ENCODE measurements at places on chromosomes 13 and 19.

- DNase-seq, result no peak
Measured at GRCh38 chr19:39937787-39938186, 3.4 kb upstream of the FCGBP start.

- no peak for DNase-seq
Measured at GRCh38 chr13:51976423-51976822, 34.8 kb downstream of the ATP7B start.

GRCh38 chr13:73338389-73338788 is 279.6 kb downstream of the KLF5 start:
- DNase-seq, result no peak

- peak; percentile 99 for DNase-seq
Measured at GRCh38 chr19:38849860-38850435, at the start of gene HNRNPL. TSS of gene HNRNPL (minus strand) at chr19:38849986. CDS start at chr19:38849966, 20 bp downstream.

- no peak for DNase-seq
Measured at GRCh38 chr13:41008349-41008980, 10.7 kb downstream of the ELF1 start.

- peak; percentile 97 for DNase-seq
Measured at GRCh38 chr19:42268704-42269477, at the start of gene CIC. TSS of gene CIC (plus strand) at chr19:42269252. CDS start at chr19:42271784, 2,532 bp downstream.

- DNase-seq, result no peak
Measured at GRCh38 chr13:59690857-59691500, 472.7 kb downstream of the DIAPH3 start.

- no peak for DNase-seq
Measured at GRCh38 chr13:72290962-72291681, 424.1 kb upstream of the DACH1 start.

GRCh38 chr13:101755228-101755887 is 302.9 kb downstream of the ITGBL1 start:
- no peak for DNase-seq
